NCI-H774 (cell line): ENCODE measurements at places on chromosomes 13 and 19.

- no peak for DNase-seq
Measured at GRCh38 chr19:11452620-11453310, 17.3 kb downstream of the PRKCSH start.

DNA sequence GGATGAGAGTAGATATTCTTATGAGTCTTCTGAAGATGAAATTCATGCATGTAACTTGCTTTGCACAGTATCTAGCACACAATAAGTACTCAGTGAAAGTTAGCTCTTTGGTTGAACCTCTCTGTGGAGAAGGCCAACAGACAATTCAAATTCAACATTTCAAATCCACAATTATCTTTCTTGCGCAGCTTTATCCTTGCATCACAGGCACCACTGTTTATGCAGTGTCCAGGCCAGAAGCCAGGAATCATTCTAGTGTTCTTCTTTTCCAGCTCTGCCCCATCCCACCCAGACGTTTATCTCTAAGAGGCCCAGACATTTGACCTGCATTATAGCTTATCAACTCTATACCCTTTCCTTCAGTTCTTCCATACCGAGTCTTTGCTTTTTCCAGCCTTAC, 254.7 kb upstream of the OBI1 start:
- DNase-seq, result no peak

DNA sequence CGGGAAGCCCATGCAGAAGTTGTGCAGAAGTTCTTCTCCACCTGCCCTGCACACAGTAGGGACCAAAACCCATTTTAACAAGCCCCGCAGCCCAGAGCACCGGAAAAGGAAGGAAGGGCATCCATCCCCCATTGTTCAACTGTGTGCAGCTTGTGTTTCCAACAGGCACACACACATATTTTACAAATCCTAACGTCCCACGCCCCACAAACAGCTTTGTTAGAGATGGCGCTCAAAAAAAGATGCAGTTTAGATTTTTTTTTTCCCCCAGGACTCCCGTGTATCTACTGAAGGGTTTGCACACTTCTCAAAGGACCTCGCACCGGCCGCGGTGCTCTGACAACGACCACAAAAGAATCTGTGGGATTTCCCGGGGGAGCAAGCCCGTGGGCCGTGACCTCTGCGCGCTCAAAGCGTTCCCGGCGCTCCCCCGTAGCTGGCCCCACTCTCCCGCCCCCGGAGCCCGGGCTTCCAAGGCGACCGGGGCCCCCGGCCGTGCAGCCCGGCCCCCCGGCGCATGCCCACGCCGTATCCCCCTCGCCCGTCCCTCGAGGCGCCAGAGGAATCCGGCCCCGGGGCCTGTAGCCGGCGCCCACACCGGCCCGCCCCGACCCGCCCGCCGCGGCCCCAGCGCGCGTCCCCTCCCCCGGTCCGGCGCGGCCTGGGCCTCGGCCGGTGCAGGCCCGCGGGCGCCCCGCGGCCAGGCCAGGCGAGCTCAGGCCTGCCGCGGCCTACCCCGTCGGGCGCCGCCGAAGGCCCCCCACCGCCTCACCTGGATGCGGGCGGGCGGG, 523 bp downstream of the ELAVL1 start:
- DNase-seq, result no peak

DNA sequence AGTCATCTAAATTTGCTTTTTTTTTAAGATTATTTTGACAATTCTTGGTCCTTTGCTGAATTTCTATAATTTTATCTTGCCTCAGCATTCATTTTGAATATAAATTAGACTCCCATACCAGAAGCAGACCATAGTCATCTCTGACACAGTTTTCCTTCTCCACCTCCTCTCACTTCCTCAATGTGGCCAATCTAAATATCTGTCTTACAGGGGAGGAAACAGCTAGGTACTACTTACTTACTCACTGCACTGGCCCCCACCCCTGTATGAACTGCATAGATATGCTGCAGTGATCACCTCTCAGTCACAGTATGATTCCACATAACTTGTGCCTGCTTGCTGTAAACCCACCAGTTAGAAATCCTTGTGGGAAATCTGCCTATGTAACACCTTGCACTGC, 665.6 kb downstream of the FGF9 start:
- no peak for DNase-seq

- DNase-seq, result no peak
Measured at GRCh38 chr13:113789167-113789566, 30.1 kb downstream of the TMEM255B start.

GRCh38 chr19:1851654-1852580, 3.6 kb upstream of the REXO1 start:
- DNase-seq, result no peak

- no peak for DNase-seq
Measured at GRCh38 chr13:106372199-106373155, 163.0 kb downstream of the EFNB2 start.

DNA sequence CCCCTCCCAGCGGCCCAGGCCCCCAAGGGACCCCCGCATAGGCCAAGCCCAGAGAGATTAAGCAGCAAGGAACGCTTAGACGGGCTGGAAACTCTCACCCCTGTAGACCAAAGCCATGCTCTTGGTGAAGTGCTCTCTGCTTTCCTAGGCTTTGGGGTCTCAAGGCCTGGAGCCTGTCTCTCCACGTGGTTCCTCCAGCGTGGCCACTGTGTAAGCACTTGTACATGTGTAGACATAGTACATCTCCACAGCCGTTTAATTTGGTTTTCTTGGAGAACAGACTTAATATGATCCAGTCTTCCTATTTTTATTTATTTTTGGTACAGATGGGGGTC, 1.1 kb downstream of the NUDT19 start:
- DNase-seq, result no peak

DNA sequence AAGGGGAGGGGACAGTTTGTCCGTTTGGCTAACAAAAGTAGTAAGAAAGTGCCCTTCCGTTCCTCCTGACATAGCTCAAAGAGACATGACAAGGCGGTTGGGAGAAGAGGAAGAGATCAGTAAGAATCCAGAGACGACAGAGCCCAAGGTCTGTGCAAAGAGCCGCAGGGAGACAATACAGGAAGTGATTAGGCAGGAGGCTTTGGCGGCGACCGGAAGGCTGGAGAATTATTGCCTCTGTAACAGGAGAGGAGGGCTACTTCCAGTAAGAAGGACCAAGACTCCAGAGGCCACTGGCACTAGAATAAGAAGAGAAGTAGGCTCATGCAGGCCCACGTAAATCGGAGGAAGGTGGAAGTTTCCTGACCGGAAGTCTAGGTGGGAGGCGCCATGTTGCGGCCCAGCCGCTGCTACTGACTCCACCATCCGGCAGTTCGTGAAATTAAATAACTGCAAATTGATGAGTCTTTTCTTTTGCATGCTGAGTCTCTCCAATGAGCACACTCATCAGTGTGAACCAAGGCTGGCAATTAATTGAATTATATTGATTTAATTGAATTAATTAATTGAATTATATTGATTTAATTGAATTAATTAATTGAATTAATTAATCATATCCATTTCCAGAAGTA, 9.9 kb downstream of the RFX2 start:
- no peak for DNase-seq

DNA sequence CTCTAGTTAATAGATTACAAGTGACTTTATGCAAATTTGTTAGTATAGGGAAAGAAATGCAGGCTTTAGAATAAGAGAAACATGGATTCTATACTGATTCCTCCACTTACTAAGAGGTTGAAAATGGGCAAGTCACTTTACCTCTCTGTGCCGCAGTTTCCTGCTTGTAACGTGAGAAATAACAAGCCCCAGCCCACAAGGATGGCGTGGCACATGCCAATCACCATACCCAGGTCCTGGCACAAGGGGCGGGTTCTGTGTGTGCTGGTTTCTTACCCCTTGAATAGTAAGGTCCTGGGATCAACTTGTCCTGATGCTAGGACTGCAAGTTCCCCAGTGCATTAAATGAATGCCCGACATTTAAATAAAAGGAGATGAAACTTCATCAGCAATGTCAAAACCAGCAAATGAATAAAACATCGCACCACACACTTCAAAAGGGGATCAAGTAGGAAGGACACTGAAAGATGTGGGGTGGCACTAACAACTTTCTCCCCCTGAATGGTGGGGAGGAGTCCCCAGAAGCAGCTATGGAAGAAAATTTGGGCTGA, 7.9 kb upstream of the SIGLEC9 start:
- no peak for DNase-seq

DNA sequence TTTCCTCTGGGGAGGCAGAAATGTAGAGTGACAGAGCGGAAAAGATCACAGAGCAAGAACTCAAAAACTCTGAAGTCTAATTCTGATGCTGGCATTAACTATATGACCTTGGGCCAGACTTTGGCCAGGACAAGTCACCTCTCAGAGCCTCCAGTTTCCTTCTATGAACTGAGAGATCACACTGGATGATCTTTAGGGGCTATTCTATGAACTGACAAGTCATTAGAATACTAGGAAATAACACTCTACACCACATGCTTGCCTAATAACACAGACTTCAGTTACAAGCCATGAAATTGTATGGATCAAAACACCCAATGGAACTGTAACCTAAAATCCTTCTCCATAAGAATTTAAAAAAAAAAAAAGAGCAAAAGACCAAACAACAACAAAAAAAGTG, 16.9 kb downstream of the SLC25A30 start:
- DNase-seq, result no peak

DNA sequence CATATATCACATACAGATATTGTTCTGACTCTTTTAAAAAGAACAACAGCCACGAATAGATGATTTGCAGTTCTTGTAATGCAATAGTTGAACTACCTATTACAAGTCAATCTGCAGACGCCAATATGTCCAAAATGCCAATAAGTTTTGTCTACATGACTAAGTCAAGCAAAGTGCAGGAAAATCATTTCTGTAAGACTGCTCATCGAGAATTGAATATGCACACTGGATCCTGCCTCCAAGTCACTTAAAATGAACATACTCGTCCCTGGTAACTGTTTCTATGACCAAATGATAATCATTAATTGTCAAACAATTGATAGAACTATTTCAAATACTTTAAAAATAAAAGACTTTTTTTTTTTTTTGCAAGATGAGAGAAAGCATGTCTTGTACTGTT, 375.6 kb downstream of the ITGBL1 start:
- no peak for DNase-seq

- DNase-seq, result no peak
Measured at GRCh38 chr13:34901572-34901971, 40.5 kb upstream of the NBEA start.

DNA sequence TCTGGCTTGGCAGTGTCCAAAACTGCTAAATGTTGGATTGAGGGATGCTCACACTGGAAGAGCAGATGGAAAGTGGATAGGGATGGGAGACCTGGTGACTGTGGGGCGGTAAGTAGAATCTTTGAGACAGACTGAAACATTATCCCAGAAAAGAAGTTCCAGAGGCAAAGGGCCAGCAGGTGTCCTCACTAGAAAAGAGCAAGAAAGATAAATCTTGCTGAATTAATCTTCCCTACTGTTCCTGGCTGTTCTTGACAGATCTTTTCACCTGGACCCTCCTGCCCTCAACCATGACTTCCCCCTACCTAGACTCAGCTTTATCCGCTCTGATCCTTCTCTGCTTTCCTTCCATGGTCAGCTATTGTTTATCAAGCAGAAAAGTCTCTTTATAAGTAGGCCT, 35.0 kb upstream of the FRY start:
- DNase-seq, result no peak

GRCh38 chr19:40266119-40266518, 19.0 kb downstream of the AKT2 start:
- no peak for DNase-seq

- DNase-seq, result no peak
Measured at GRCh38 chr13:39039041-39039440, 785 bp downstream of the NHLRC3 start.

DNA sequence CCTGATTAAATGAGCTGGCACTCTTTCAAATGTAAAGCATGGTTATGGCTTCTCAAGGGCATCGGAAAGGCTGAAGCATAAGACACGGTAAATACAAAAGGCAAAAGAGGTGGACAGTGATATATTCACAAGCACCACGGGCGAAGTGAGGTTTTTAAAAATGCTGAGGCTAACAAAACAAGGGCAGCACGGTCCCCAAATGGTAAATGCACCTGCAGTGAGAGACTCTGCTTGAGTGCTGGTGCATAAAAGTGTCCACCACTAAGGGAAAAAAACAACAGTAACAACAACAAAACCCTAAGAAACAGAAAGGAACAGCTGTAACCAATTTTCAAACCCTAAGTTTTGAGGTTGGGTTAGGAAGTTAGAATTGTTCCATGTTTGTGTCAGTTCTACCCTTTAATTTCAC, 234.9 kb downstream of the PCDH9 start:
- DNase-seq, result no peak

GRCh38 chr19:52142001-52142595, 2.4 kb upstream of the ZNF616 start:
- DNase-seq, result no peak

- no peak for DNase-seq
Measured at GRCh38 chr19:7104747-7105447, 35.4 kb downstream of the ZNF557 start.

DNA sequence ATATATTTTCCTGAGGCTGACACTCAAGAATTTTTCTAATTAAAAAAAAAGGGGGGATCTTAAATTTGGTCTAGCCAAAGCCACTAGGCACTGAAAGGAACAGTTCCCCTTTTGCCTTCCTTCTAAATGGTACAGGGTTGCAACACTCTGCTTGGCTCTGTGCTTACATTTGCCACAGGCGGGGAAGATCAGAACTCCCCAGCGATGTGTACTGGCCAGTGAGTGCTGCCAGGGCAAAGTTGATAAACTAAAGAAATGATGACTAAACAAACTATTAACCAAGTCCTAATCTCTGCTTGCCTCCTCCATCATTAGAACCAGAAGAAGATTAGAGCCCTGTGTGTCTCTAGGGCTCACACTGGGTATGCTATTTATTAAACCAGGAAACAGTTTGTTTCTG, 75.3 kb upstream of the SCEL start:
- no peak for DNase-seq

- DNase-seq, result no peak
Measured at GRCh38 chr13:27820524-27821482, 28.5 kb downstream of the GSX1 start.

DNA sequence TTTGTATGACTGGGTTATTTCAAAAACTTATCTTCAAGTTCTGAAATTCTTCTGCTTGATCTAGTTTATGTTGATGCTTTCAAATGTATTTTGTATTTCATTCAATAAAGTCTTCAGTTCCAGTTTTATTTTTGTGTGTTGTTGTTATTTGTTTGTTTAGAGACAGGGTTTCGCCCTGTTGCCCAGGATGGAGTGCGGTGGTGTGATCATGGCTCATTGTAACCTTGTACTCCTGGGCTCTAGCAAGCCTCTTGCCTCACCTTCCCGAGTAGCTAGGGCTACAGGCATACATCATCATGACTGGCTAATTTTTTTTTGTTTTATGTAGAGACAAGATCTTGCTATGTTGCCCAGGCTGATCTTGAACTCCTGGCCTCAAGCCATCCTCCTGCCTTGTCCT, 40.3 kb upstream of the ARHGEF7 start:
- no peak for DNase-seq
